ENCODE measurements at places on chromosomes 13 and 19. TPM values are rescaled to one million over a fixed set of nuclear protein-coding genes. Genes with fewer than 3 reads are reported as not detected.

Gene STOML3
- polyA plus RNA-seq, result 0.19 TPM

- no peak for DNase-seq
Observed at GRCh38 chr13:46647512-46648065, 94.6 kb downstream of the LRCH1 start.

Gene NCAN
- 0.08 TPM for polyA plus RNA-seq

DNA sequence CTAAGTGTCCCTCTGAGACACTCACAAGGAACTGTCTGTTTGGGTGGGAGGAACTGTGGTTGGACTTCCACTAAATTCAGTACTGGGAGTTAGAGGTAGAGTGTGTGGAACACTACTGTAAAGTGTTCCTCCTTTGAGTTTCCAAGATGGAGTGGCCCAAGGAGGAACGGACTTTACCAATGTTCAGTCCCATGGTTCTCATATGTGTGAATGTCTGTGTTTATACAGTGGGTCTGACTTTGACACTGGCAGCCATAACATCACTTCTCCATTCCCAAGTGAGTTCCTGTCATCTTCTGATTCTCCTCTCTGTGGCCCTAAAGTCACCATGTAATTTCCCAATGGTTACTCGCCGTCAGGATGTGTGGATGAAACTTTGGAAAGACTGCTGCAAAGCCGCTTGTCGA lies 136.8 kb upstream of the SERP2 start:
- no peak for DNase-seq

DNA sequence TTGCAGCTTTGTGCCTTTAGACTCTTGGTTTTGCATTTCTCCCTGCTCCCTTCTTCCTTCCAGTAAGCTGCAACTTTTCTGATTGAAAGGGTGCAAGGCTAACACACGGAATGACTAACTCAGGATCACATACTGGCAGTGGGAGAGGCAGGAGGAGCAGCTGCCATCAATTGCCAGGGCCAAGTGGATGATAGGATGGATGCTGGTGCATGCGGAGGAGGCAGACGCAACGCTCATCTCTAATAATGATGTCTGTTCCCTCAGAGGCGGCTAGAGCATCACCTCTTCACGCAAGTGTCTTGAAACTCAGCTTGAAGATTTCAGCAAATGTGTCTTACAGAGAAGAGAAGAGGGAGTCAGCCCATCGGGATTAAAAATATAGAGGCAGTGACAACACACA lies 49.5 kb upstream of the TPM4 start:
- DNase-seq, result no peak
